ENCODE measurements at places on chromosomes 11 and 22.

GRCh38 chr11:19447150-19447566 is 206.4 kb upstream of the E2F8 start:
- no peak for DNase-seq

DNA sequence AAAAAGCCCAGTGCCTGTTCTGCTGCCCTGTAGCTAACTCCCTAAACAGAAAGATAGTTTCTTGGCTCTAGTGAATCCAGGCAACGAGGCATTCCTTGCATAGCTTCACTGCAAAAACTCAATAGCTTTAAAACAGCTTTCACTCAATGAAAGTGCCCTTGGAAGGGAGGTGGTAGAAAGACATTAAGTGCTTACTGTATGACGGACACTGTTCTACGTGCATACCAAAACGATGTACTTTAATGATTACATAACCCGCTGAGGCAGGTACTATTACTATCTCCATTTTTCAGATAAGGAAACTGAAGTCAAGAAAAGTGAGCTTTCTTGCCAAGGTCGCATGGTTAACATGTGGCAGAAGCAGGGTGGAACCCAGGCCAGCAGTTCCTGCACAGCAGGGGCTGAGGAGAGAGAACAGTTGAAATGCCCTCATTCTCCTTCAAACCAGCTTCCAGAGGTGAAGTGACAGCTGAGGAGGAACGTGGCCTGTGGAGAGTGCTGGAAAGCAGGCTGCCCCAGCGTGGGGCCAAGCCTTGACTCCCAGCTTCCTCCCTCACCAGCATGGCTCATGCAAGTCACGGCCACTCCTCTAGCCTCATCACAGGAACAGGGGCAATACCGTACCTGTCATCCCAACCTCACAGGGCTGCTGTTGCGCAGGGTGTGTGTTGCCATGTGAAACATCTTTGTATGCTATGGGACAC is 227.5 kb upstream of the NARS2 start:
- no peak for DNase-seq

GRCh38 chr11:76623171-76623883 is 47.2 kb downstream of the LRRC32 start:
- DNase-seq, result no peak

GRCh38 chr22:23274146-23274526 is 93.8 kb downstream of the BCR start:
- DNase-seq, result no peak

DNA sequence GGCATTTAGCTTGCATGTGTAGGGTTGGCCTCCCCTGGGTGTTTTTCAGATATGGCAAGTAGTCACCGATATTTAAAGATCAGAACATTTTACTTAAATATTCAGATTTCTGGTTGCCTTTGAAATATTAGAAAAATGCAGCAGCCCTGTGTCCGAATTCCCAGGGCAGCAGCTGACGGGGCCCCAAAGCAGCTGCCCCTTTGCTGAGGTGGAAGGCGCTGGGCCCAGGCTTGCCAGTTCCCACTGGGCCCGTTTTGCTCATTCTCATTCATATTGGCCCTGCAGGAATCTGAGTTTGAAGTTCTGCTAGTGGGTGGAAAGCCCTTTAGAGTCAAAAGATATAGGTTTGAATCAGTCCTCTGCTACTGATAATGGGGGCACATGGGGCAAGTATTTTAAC is 692.1 kb downstream of the OPCML start:
- DNase-seq, result no peak

DNA sequence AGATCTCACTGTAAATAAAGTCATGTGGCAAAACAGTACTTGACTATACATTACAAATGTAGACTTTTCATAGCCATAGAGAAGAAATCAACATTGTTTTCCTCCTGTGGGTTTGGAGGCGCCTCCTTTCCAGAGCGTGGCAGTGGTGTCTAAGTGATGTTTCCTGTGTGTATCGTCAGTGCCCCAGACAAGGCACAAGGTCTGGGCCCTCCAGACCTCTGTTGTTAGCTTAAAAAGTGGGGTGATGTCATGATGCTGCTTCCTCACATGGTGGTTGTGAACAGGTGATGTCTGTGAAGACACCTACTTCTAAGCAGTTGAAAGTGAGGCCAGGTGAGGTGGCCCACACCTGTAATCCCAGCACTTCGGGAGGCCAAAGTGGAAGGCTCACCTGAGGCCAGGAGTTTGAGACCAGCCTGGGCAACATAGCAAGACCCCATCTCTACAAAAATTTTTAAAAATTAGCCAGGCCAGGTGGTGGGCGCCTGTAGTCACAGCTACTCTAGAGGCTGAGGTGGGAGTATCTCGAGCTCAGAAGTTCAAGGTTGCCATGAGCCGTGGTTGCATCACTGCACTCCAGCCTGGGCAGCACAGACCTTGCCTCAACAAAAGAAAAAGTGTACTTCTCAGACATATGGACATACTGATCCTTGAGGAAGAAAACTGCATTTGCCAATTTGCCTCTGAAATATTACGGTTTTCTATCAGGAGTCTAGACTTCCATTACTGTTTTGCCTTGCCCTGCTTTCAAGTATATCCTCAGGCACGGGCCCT is 15.7 kb downstream of the NUP50 start:
- no peak for DNase-seq

DNA sequence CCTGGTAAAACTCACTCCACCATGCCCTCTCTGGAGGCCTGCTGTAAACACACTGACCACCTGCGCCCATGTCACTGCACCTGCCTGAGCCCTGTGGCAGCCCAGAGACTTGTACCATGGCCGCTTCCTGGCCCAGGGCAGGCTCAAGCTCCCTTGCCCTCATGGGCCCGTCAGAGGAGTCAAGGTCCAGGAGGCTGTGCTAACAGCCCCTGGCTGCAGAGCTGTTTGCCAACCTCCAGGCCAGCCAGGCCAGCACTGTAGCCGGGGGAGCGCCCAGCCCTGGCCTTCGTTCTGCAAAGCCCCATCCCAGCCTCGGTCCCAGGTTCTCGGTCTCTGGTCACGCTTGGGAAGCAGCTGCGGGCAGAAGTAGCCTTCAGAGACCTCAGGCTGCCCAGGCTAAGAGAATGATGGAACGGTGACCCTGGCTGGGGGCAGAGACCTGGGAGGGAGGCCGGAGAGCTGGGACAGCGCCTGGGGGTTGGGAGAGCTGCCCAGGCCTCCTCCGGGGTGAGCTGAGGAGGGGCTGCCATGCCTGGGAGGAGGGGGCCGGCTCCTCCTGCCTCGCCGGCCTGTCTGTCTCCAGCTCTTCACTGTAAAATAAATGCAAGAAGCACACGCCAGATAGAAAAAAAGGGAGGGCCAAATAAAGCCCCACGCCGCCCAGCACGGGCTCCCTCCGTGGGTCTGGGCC is 11.9 kb upstream of the TCF20 start:
- no peak for DNase-seq

DNA sequence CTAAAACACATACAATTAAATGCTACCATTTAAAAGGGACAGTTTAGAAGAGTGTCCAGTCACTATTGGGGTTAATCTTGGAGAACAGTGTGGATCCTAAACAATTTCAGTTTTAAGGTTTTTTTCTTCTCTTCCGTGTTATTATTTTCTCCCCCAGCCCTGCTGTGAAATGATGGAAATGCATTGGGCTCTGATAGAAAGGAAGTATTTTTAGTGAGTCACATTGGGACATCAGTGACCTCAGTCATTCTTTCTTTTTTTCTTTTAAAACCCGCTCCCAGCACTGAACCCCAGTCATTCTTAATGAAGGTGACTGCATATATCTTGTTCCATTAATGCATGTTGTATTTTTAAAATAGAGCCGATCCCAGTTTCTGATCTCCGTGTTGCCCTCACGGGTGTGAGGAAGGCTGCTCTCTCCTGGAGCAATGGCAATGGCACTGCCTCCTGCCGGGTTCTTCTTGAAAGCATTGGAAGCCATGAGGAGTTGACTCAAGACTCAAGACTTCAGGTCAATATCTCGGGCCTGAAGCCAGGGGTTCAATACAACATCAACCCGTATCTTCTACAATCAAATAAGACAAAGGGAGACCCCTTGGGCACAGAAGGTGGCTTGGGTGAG is 93.2 kb upstream of the OR4B1 start:
- DNase-seq, result no peak

GRCh38 chr11:68377389-68377795 is 65.0 kb downstream of the LRP5 start:
- no peak for DNase-seq

DNA sequence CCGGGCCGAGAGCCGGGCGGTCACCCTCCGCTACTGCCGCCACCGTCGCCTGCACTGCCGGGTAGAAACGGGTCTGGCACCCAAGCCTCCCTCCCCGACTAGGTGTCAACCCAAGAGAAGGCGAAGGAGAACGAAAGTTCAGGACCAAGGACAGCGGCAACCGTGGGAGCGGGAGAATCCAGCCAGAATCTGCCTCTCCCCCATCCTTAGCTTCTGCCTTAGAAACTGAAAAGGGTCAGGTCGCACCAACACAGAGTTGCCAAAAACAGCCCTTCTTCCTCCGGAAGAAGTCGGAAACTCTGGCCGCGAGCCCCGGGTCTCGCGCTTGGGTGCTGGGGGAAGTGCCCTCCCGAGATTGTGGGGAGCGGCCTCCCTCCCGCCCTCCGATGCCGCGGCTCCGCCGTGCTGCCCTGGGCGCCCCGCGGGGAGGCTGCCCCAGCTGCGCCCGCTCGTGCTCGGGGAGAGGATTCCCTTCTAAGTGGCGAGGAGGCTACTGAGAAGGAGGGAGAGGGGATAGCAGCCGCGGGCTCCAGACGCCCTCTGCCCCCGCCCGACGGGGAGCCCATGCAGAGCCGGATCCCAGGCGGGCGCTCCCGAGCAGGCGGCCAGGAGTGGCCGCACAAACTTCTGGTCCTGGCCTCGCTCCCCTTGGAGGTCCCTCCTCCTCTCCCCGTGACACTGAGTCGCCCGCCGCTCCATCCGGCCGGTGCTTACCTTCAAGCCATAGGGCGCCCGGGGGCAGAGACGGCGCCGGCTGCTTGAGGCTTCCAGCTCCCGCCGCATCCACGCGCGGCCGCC is 637 bp downstream of the DRD2 start:
- DNase-seq, result peak; percentile 63

DNA sequence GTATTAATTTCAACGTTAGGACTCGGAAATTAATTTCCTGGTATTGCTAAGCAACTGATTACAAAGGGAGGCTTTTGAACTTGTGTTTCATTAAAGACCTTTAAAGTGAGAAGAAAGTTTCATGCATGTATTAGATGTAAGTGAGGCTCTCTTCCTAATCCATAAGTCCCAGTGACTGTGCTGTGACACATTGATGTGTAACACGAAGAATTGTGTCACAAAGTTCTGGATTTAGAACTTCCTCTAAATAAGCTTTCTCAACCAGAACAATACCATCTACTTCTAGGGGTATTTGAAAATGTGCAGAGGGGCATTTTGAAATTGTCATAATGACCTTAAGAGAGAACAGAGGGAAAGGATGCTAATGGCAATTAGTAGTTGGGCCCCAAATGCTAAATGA is 14.4 kb downstream of the DCUN1D5 start:
- DNase-seq, result peak; percentile 75

DNA sequence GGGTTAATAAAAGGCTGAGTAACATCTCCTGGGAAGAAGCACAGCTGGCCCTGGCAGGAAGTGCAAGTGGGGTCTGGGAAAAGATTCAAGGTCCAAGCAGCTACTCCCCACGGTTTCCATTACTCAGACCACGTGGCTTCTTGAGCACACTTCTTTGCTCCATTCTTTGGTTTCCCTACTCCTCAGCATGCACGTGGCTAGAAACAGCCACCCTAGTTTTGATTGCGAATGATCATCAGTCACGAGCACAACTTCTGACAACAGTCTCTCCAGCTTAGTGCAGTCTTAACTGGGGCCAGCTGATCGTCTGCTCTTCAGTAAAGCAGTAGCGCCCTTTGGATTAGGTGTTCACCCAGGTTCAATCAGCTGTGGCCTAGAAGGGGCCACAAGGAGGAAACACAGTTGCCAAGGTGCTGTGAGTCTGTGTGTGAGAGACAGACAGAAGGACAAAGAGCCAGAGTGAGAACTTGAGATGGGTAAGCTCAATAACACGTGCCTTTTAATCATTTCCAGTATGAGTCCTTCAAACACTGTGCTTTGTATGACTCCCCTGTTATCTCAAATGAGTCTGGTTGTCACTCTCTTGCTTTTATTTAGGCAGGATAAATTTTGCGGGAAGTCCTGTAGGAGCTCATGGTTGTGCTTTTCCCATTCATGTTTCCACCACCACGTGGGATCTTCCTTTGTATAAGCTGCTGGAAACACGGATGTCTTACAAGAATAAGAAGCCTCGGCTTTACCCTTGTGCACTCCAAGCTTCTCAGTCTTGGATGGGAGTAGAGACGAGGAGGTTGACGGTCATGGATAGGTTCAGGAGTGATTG is 901 bp upstream of the PARVA start:
- DNase-seq, result no peak

DNA sequence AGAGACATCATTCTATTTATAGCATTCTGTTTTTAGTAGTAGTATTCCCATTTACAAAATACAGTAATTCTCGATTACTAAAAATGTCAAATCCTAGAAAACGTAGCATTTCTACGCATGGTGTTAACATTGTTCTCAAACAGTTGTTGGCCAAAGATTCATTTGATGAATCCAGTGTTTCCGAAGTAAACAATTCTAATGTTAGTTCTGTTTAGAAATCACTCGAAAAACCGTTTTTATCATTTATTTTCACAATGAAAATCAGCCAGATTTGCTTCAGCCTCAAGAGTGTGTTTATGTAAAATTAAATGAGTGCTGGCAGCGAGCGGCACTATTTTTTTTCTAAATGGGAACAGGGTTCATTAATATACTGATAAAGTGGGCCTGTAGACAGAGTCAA is 7.1 kb downstream of the MS4A18 start:
- no peak for DNase-seq

DNA sequence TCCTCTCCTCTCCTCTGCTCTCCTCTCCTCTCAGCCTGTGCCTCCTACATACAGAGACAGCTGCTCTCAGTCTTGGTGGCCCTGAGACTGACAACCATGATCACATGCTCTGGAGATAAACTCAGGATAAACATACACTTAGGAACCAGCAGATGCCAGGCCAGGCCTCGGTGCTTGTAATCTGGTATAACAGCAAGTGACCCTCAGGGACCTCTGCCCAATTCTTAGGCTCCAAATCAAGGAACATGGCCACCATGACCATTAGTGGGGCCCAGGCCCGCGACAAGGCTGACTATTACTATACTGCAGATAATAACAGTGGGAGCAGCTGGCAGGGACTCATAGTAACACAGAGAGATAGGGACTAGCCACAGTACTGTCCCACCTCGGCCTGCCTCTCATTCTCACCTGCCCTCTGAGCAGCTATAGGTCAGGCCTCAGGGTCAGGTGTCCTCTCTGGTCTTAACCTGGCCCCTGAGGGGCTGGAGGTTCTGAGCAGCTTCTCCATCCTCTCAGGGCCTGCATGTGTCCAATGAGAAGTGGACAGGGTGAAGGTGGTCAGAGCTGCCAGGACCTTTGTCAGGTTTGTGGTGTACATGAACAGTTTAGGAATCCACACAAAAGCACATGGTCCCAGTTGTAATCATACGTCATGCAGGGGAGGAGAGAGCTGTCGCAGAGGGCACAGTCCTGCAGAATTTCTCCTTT is 106.1 kb downstream of the GGTLC2 start:
- no peak for DNase-seq

GRCh38 chr11:69049490-69049867 is 747 bp downstream of the TPCN2 start:
- DNase-seq, result peak; percentile 79

GRCh38 chr22:26406118-26406517 is 22.9 kb upstream of the ASPHD2 start:
- no peak for DNase-seq
